Liver (tissue), 10 donors: ENCODE measurements at places on chromosomes 3 and 15.

DNA sequence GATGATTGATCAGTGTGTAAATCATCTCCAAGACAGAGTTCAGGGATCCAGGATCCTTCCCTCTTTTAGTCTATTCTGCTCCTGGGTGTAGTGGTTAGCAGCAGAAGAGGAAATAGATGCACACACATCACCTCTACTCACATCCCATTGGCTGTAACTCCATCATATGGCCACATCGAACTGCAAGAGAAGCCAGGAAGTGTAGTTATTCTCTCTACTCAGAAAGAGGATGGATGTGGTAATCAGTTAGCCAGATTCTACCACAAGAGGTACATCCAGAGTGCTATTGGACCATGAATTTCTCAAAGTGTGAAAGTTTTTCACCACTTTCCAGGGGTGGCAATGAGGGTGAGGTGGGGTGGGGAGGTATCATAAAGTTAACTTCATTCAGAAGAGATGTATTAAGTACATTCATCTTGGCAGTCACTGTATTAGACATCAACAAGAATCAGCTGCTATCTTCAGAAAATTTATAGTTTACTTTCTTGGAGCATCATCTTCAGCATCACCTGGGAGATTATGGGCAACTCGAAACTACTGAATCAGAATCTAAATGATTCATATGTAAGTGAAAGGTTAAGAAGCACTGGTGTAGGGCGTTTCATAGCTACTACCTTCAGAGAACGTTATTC lies 60.6 kb upstream of the GAP43 start:
- no peak for DNase-seq

DNA sequence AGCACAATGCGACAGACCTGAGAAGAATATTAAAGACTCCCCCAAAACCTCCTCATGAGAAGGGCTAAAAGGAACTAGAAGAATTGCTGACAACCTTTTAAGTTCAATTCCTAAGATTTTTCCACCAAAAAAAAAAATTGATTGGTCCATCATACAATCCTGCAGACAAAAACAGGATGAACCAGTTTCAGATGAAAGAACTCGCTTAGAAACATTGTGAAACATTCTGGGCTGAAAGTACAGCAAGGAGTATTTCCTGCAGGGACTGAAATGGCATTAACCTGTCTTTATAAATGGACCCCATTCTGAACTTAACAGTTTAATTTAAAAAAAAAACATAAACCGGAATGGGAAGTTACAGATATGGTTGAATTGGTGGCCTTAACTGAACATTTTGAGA lies 96.0 kb upstream of the FAM174B start:
- DNase-seq = no peak

- no peak for DNase-seq
Measured at GRCh38 chr3:2099028-2099671, 484 bp downstream of the CNTN4 start.

DNA sequence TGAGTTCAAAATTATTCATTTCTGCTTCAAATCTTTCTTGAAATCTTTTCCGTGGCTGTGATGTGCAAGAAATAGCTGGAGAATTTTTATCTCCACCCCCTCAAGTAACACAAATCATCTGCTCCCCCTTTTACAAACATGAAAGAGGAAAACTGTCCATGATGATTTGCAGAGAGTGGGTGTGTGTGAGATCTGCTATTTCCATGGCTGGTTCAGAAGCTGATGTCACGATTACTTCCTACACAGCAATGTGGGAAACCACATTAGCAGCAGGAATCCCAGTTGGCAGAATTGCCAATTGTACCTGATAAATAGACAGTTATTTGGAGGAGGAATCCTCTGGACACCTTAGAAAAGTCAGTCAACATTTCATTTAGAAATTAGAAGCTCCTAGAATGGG lies 75.2 kb upstream of the GRM7 start:
- no peak for DNase-seq

DNA sequence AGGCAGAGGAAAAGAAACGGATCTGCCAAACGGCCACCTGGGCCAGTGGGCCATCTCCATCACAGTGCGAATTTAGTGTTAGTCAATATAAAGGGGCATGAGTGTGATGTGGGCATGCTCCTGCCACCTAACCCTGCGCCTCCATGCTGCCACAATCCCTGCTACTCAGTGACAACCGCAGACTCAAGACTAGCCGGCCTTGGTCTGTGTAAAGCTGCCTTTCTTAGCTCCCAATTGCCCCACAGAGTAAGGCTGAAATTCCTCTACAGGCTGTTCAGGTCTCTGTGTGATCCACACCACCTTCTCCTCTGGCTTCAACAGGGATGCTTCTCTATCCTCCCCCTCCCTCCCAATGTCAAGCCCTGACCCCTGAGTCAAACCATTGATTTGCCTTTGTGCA lies 269.7 kb downstream of the XXYLT1 start:
- no peak for DNase-seq

GRCh38 chr3:193573403-193574191 lies 18.9 kb upstream of the ATP13A4 start:
- no peak for DNase-seq
